ENCODE measurements at places on chromosomes 6 and 20.

DNA sequence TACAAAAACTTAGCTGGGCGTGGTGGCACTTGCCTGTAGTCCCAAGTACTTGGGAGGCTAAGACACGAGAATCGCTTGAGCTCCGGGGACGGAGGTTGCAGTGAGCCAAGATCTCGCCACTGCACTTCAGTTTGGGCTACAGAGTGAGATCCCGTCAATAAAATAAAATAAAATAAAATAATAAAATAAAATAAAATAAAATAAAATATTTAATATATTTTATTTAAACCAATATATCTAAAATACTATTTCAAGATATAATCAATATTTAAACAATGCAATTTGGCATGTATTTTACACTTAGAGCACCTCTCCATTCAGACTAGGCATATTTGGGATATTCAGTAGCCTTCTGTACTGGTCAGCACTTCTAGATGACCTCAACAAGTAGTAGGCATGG, 142.1 kb downstream of the FOXA2 start:
- no peak for DNase-seq

DNA sequence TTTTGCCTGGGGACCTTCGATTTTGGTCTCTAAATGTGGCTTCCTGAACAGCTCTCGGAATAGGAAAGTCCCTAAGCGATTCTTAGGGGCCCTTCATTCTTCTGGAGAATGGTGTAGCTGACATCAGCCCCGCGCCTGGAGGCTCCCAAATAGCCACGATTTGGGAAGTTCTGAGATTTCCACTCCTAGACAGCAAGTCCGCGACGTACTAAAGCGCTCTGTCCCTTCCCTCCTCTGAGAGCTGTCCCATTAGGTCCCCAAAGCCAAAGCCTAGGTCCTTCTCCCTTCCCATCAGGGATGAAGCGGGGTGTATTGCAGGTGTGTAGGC, 756 bp downstream of the MOXD1 start:
- no peak for DNase-seq

DNA sequence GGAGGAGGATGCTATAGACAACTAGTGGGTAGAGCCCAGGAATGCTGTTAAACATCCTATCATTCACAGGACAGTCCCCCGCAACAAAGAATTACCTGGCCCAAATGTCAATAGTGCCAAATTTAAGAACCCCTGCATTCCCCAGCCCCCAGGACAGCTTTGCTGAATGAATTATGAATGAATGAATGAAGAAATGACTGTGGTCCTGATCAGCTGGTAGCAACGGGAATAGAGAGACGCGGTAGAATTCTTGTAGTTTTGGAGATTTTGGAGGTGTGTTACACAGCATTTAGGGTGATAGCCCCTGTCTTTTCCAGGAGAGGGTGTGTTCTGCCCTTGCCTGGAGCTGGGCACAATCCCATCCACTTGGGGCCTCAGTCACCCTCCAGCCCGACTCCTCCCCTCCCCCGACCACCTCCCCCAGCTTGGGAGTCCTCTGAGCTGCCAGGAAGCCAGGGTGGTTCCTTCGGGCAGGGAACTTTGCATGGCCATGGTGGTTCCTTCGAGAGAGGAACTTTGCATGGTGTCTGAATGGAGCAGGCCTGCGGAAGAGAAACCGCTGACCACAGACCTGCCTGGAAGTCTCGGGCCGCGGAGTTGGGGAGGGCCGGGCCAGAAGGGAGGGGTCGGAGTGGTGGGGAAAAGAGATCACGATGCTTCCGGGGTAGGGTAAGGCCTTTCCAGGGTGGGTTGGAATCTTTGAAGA, 1.0 kb upstream of the HCK start:
- no peak for DNase-seq

GRCh38 chr6:56854086-56854485, 100.8 kb upstream of the BEND6 start:
- DNase-seq: no peak

DNA sequence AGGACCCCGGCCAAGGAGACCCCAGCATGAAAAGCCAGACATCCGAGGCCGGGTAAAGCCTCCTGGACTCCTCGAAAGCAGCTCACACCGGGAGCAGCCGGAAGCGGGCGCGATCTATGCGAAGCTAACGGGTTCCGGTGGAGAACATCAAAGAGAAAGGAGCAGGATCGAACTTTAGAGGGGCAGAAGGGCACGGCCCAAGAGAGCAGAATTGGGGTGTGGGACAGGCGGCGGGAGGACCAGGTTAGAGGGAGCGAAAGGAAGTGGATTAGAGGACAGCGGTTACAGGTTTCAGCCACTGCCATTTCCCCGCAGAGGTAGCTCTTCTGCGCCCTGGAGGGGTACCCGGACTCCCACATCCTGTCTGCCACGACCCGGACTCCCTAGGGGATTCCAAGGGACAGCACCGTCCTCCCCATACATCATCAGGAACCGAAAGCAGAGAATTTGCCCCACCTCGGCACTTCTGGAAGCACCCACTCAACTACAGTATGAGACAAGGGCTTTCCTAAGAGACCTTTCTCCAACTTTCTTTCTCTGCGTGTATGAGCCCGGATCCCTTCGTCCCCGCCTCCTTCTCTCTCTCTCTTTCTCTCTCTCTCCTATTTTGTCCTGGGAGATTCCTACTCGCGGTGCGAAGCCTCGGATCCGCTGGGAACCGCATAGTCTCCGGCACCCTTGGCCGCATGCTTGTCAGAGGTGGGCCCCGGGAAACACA, 507 bp upstream of the VGLL2 start:
- DNase-seq: no peak

DNA sequence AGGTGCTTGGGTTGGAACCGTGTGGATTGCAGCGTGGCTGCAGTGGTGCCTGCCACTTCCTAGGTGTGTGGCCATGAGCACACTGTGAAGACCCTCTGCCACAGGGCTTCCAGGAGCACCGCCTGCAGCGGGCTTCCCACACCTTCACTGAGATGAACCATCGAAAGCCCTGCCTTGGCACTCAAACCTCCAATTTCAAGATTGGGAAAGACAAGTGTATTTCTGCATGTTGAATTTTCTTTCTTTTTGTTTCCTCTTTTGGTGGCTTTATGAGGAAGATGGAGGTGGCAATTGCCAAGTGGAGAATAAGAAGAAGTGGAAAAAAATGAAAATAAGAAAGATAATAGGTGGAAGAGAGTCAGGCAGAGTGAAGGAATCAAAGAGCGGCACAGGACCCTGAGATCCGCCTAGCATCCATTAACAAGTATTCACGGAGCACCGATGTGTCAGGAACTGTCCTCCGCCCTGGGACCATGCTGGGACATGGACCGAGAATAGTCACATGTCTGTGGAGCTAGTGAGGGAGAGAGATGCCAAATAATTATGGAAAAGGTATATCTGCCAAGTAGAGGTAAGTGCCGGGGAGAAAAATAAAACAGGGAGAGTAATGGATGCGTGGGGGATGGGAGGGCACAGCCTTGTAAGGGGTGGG, 159.9 kb downstream of the BCAS1 start:
- no peak for DNase-seq

DNA sequence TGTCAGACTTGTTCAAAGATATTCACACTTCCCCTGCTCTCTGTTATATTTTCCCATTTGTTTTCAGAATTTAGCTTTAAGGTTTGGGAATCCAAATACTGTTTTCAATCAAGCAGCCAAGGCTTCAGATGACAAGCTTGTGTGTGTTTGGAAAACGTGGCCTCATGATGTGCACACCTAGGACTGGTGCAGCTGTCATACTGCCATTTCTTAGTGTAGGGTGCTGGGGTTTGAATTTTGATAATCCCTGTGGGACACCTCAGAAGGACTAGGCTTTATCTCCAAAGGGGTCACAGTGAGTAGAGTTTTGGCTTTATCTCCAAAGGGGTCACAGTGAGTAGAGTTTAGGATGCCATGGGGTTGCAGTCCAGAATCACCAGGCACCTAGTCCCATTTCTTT, 65.3 kb upstream of the JAG1 start:
- no peak for DNase-seq

DNA sequence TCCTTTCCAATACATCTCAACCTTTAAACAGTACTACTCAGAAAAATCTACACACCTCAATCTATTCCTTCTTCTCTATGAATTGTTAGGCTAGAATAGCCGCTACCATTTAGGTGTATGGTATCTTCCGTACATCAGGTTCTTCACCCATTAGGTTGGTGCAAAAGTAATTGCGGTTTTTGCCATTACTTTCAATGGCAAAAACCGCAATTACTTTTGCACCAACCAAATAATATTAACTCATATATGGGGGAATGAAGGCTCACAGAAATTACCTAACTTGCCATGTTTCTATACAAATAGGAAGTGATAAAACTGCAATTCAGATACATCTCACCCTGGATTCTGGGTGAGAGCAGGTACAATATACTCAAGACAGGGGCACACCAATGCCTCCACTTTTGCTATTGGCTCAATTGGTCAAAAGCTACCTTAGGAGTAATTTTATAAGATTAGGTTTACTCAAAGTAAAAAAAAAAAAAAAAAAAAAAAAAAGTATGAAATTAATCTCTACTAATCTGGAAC, 37.7 kb upstream of the ARHGAP18 start:
- no peak for DNase-seq

DNA sequence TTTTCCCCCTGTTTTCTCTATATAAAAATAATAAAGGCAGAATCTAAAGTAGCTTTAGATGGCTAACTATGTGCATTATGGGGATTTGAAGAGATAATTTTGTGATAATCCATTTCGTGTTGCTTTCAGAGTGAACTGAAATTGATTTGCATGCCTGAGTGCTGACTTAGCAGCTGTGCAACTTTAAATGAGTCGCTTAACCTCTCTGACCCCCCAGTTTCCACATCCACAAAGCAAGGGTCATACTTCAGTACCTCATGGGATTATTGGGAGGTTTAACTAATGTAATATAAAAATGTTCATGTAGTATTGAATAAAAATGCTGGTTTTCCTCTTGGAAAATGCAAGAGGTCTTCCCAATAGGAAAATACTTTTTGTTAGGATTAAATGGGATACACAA, 63.8 kb upstream of the FABP7 start:
- DNase-seq: no peak

DNA sequence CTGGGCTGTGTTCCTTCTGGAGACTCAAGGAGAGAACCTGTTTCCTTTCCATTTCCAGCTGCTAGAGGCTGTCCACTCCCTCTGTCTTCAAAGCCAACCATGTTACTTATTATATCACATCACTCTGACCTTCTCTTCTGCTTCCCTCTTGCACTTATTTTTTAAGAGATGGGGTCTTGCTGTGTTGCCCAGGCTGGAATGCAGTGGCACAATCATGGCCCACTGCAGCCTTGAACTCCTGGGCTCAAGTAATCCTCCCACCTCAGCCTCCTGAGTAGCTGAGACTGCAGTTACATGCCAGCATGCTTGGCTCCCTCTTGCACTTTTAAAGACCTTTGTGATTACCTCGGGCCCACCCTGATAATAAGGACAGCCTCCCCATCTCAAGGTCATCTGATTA, 160.0 kb upstream of the DTNBP1 start:
- no peak for DNase-seq

DNA sequence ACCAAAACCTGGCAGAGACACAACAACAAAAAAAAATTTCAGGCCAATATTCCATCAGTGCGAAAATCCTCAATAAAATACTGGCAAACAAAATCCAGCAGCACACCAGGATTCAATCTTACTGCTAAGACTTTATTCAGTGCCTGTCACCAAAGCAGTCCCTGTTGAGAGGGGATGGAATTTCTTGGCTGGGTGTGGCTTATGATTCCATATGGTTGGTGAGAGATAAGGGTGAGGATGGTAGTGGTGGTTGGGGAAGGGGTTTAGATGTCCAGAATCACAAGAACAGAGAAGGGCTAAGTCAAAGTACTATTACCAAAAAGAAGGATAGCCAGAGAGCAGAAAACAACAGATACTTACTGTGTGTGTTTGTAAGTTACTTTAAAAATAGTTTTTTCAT, 152.8 kb upstream of the SLC35B3 start:
- DNase-seq: no peak

GRCh38 chr6:112188906-112189305, 65.5 kb downstream of the LAMA4 start:
- no peak for DNase-seq

- DNase-seq: no peak
These were observed 42.5 kb downstream of the SMLR1 start for GRCh38 chr6:130869681-130870080.

DNA sequence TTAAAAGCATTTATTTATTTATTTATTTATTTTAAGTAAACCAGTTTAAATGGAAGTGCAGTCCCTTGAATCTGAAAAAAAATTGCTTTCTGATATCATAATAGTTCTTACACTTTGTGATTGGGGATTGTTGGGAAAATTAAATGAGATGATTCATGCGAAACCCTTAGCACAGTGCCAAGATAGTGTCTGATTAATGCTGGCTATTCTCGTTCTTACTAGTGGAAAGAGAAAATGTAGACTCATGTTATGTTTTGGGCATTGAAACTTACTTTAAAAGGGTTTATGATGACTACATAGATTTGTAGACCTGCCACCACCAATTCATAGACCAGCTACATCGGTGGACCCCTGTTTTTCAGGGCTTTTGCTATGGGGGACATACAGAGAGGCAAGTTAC, 229.2 kb upstream of the ZFP64 start:
- DNase-seq: no peak

DNA sequence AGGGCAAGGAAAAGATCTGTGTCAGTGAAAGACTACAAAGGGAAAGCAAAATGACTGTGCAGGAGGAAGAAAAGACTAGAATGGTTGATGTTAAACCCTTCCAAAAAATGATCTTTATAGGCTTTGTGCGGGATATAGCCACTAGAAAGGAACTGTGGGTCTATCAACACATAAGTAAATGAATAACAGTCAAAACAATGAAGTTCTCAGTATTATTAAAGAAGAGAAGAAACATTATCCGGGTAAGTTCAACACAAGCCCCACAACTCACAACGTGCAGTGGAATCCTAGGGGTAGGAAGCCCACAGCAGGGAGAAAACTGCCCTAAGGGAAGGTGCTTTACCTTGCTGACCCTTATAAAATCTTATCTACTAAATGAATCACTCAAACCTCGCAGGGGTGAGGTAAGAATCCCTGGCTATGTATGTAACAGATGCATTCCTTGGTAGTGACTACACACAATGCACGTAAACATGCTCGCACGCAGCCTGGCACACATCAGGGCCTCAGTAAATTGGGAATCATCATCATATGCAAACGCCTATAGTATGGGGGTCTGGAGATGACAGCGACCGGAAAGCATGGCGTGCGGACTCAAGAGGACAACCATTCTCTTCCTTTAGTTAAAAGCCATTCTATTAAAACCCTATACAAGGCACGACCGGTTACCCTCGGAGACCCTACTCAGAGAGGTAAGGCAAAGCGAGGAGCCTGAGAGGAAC, 11.3 kb downstream of the TFAP2A start:
- DNase-seq: peak; percentile 69

GRCh38 chr6:169529931-169530751, 171.7 kb downstream of the WDR27 start:
- DNase-seq: no peak

GRCh38 chr6:138765896-138766655, 7.5 kb upstream of the CCDC28A start:
- DNase-seq: peak; percentile 41

- peak; percentile 10 for DNase-seq
These were observed 56.0 kb downstream of the CLIC5 start for GRCh38 chr6:45959534-45960145.

DNA sequence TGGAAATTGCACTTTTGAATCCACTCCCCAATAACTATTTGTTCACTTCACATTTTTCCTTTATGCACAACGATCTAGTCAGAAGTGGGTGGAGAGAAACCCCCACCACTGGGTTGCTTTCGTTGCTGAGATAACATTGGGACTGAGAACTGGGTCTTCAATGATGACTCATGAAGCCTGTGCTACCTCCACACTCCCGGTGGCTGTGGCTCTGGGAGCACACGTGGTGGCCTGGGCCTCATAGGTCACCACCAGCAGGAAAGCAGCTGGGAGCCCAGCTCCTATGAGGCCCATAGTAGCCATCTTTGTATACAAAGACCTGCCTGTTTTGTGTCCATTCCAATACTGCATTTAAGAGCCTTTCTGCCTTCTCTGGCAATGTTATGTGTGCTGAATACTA, 178.0 kb upstream of the SASH1 start:
- no peak for DNase-seq
